ENCODE measurements at places on chromosomes 1 and 21. TPM values are rescaled to one million over a fixed set of nuclear protein-coding genes. Genes with fewer than 3 reads are reported as not detected.
A peak's percentile ranks its signal among the peaks of the same experiment; 100 is the strongest.

GRCh38 chr1:23902321-23903278, 10.6 kb downstream of the CNR2 start:
- no peaks in the 10 kb centered on the region for H3K36me3 ChIP-seq
- no peak overlapping the region for H3K27ac ChIP-seq
- H3K4me1 ChIP-seq = no peaks in the 10 kb centered on the region
- no peak overlapping the region for H3K4me3 ChIP-seq

GRCh38 chr1:153742411-153743142, 14.7 kb downstream of the INTS3 start:
- H3K36me3 ChIP-seq = peaks cover 18% of the 10 kb centered on the region
- no peak for DNase-seq
- H3K4me3 ChIP-seq = no peak overlapping the region
- H3K4me1 ChIP-seq = peaks cover 11% of the 10 kb centered on the region
- H3K27ac ChIP-seq = peak overlapping the region; percentile 89

The CFAP74 gene
- polyA plus RNA-seq = not detected

- no peak overlapping the region for H3K27ac ChIP-seq
- no peaks in the 10 kb centered on the region for H3K27me3 ChIP-seq
- no peak overlapping the region for H3K4me3 ChIP-seq
- no peaks in the 10 kb centered on the region for H3K36me3 ChIP-seq
Observed at GRCh38 chr1:112464501-112464900, 44.3 kb upstream of the WNT2B start.

All from kidney (tissue), 22 donors.